ENCODE measurements at places on chromosomes 6 and 20. TPM values are rescaled to one million over a fixed set of nuclear protein-coding genes. Genes with fewer than 3 reads are reported as not detected.

FLRT3 gene
- 21.1 TPM for total RNA-seq

CFAP61 gene
- 11.2 TPM for total RNA-seq

CD93 gene
- total RNA-seq: 2.3 TPM

DPPA5 gene
- total RNA-seq: not detected

PRPH2 gene
- total RNA-seq: 5.1 TPM

SEMG1 gene
- not detected for total RNA-seq

SPATA25 gene
- 5.9 TPM for total RNA-seq

ZNF165 gene
- total RNA-seq: 2.0 TPM

HLA-DRB1 gene
- total RNA-seq: 33.8 TPM

TOP1 gene
- total RNA-seq: 37.3 TPM

EYS gene
- total RNA-seq: 0.79 TPM

CD83 gene
- total RNA-seq: 18.2 TPM

NUS1 gene
- total RNA-seq: 27.6 TPM

Measured in dorsolateral prefrontal cortex (tissue), 122 donors.